Stimulated activated memory B cell treated with anti-CD40 and anti-IgM and Interleukin-4, amounts not matched to agents 10 μg/mL and 1 μg/mL and 100 μg/mL, for 72 hours (primary cell): ENCODE measurements at places on chromosomes 2 and 18.

- no peak for ATAC-seq
These were observed 250.4 kb upstream of the SMIM21 start for GRCh38 chr18:75677696-75678455.

GRCh38 chr2:230885463-230886130, 20.9 kb downstream of the ITM2C start:
- no peak for ATAC-seq

- ATAC-seq, result no peak
These were observed 6.9 kb upstream of the DPYSL5 start for GRCh38 chr2:26840937-26841610.

GRCh38 chr2:58448065-58448507, 207.0 kb upstream of the FANCL start:
- peak; percentile 27 for ATAC-seq

GRCh38 chr2:165874445-165875039, 79.0 kb downstream of the TTC21B start:
- peak; percentile 80 for ATAC-seq

DNA sequence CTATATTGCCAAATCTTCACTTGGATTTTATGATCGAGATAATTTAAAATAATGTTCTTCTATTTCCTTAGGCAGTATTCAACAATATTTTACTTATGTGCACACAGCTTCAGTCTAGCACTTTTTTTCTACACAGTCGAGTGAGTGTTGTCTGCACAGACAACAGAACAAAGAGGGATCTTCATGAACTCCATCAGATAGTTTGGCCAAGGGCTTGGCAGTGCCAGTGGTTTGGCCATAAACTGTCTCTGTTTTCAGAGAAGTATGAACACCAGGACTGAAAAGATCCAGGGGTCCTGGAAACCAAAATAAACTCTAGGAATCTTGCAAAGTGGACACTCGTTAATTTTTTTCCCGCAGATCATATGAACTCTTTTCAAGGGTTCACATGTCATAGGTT, 547.3 kb downstream of the PLCL1 start:
- ATAC-seq, result no peak

DNA sequence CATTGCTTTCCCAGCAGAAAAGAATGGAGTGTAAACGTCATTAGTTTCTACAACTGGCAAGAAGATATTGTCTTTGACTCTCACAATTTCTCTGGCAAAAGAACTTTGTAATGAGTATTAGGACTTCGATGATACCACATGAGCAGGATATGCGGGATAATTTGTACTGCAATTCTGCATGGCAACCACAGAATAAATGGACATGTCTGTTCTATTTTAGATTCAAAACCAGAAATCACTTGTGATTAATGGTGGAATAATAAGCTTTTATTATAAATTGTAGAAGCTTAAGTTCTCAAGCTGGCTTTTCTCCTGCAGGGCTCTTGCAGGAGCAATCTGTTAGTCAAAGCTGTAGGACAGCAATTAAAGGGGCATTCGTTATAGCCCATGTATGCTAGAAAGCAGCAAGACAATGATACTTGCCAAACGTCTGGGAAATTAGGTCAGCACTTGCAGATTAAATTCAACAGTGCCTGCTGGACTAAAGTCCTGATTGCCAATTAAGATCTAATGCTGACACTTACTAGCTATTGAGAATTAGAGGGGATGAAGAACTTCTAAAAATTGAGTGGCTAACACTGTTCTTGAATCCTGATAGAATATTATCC, 177.9 kb downstream of the PTH2R start:
- no peak for ATAC-seq

- no peak for ATAC-seq
These were observed 478.8 kb downstream of the ARHGAP15 start for GRCh38 chr2:143608063-143608423.

DNA sequence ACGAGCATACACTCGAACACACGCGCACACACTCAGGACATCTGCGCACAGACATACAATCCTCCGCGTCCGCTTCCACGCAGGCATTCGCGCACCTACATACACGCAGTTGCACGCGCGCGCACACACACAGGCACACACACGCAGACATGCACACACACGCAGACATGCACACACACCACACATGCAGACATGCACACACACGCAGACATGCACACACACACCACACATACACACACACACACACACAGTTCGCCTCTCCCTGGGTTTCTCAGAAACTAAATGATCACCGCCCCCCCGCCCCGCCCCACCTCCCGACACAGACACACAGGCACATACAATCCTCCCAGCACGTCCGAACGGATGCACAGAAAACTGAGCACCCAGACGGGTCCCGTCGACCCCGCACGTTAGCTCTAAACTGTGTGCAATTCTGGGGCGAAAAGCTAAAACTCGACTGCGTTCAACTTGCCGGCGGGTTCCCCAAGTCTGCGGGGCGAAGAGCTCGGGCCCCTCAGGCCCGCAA, 1.0 kb downstream of the EPHA4 start:
- ATAC-seq, result no peak

GRCh38 chr2:54387059-54387991, 68.8 kb upstream of the SPTBN1 start:
- ATAC-seq, result no peak

DNA sequence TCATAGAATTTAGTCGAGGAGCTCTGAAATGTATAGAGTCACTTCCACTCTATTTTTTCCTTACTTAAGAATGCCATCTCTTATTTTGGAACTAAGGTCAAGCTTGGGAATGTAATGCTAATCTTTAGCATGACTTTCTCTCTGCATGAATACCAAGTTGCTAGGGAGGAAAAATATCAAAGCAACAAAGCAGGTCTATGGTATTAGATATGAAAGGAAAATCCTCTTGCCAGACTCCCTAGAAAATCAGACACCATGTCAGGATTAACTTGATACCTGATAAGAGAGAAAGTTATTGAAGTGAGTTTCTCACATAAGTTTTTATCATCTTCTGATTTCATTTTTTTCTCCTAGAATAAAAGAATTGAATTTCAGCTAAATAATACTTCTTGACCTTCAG, 341.7 kb upstream of the ZNF804A start:
- no peak for ATAC-seq

DNA sequence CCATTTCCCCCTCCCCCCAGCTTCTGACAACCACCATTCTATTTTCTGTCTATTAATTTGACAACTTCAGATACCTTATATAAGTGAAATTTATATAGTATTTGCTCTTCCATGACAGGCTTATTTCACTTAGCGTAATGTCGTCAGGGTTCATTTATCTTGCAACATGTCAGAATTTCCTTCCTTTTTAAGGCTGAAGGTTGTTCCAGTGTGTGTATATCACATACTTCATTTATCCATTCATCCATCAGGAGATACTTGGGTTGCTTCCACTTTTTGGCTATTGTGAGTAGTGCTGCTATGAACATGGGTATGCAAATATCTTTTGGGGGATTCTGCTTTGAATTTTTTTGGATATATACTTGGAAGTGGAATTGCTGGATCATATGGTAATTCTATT, 7.4 kb downstream of the BCL2L11 start:
- no peak for ATAC-seq

- ATAC-seq, result no peak
These were observed 101.0 kb downstream of the GPD2 start for GRCh38 chr2:156537141-156537540.

DNA sequence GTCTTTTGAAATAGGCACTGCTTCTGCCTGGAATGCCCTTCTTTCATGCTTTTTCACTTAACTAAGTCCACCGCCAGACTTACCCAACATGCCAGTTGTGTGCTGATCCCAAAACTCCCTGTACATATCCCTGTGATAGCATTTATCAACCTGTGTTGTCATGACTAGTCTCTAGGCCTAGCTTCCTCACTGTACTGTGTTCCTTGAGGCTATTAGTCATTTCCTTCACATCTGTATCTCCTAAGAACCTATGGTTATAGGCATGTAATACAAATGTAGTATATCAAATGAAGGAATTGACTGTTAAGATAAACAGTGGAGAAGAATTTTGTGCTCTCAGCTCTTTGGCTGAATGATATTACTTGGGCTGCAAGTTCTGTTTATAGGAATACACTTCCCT, 184.3 kb downstream of the CYRIA start:
- no peak for ATAC-seq
